NCI-H524 (cell line): ENCODE measurements at places on chromosomes 2 and 18.

- DNase-seq: no peak
These were observed 32.2 kb downstream of the QPCT start for GRCh38 chr2:37376421-37377186.

DNA sequence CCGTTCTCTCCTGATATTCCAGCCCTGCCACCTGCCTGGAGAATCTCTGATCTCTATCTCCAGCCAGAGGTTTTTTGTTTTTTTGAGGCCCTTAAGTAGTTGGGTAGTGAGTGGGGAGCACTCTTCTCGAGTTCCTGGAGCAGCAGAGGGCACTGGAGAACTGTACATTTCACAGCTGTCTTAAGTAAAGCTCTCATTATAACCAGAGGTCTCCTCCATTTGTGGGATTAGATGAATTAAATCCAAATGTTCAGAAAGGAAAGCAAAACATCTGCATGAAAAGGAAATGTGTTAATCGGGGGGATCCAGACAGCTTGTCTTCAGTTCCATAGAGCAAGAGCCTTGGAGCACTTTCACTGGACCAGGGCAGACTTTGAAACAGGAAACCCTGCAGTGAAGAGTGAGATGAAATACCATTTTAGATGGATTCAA is 32.8 kb downstream of the AOX1 start:
- no peak for DNase-seq

DNA sequence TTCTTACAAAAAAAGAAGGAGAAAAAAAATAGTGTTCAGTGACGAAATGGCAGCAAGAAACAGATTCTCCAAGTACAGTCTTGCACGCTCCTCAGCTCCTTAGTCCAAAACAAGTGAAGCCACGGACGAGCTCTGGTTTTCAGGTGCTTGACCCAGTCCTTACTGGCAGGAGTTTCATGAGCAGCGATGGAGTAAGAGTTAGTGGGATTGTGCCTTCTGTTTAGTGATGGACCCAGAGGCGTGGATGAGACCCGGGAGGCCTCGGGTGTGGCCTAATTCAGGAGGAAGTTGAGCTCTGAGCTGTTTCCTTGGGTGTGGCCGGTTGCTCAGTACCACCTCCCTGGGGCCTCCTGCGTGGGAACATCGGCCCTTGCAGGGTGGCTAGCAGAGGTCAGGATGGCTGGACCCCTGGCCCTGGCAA is 52.0 kb downstream of the KIF5C start:
- no peak for DNase-seq

GRCh38 chr2:12700989-12701388 is 15.7 kb upstream of the TRIB2 start:
- DNase-seq: no peak

DNA sequence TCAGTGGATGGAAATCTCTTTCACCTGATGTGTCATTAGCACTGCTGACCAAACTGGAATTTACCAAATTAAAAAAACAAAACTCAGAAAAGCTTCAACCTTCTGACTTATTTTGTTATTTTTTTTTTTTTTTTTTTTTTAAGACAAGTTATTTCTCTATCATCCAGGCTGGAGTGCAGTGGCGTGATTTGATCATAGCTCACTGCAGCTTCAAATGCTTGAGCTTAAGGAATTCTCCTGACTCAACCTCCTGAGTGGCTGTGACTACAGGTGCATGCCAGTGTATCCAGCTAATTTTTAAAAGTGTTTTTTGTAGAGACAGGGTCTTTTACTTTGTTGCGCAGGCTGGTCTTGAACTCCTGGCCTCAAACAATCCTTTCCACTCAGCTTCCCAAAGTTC is 155.6 kb downstream of the LRRTM1 start:
- DNase-seq: no peak

DNA sequence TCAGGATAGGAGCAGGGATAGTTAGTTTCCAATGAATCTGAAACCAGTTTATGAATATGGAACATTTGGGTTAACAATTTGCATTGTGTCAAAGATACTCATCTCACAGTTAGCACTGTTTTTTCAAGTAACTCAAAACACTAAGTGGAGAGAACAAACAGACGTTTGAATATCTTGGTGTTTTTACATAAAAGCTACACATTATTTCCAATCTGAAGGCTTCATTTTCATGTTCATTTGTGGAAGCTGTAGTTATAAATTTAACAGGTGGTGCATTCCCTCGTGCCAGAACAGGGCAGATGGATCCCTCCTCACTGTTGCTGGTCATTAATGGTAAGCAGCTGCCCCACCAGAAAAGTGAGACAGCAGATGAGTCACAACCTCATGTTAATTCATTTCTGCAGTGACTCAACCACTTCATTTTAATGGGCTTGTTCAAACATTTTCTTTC is 286.9 kb downstream of the TMX3 start:
- peak; percentile 66 for DNase-seq

- DNase-seq: no peak
These were observed 271.1 kb upstream of the CDH19 start for GRCh38 chr18:66874812-66875474.

DNA sequence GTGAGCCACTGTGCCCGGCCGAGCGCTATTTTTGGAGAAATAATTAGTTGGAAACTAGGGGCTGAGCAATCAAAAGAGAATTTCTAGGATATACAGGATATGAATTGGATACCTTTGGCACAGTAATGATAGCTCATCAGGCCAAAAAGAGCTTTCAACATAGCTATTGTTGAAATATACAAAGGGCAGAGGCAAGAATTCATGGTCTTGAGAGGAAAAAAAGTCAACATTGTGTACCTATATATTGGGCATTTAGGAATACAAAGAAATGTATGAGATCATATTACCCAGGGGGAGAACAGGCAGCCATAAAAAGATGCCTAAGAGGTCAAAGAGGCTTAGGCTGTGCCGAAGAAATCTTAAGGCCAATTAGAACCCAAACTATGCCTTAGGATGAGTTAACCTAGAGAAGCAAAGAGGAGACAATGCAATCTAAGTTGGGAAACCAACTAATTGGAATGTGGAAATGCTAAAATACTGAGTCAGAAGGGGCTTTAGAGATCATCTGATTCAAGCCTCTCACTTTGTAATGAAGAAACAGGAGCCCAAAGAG is 99.0 kb downstream of the RBBP8 start:
- DNase-seq: no peak

- DNase-seq: no peak
These were observed 43.6 kb upstream of the PTMA start for GRCh38 chr2:231664727-231665126.

DNA sequence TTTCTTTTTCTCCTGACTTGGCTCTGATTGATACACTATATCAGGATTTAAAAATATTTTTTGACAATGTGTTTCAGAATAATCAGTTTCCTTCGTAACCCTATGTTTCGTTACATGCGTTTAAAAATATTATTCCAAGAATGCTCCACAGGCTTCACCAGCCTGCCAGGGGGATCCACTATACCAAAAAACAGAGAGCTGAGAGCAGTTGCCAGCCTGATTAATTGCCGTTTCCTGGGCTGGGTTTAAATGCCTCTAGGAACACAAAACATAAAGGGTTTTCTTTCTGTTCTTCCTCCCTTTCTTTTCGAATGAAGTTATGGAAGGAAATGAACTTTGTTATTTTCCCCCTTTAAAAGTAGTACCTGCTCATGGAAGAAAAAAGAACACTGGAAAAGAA is 47.9 kb downstream of the LRRFIP1 start:
- DNase-seq: no peak

GRCh38 chr2:85011098-85011497 is 40.1 kb downstream of the KCMF1 start:
- no peak for DNase-seq

DNA sequence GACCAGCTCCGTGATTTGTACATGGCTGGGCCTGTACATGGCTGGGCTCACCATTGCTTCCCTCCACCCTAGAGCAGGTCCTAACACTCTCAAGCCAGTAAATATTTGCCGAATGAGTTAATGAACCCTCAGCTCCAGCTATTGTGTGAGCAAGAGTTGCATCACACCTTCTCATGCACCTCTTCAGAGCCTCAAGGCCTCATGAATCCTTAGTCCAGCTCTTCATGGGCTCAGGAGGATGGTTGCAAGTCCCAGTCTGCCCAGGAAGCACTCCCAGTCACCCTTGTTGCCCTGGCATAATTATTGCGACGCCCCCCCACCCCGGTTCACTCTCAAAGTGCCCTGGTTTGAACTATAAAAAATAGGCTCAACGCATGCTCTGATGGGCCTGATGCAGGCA is 30.1 kb upstream of the GNAL start:
- no peak for DNase-seq

DNA sequence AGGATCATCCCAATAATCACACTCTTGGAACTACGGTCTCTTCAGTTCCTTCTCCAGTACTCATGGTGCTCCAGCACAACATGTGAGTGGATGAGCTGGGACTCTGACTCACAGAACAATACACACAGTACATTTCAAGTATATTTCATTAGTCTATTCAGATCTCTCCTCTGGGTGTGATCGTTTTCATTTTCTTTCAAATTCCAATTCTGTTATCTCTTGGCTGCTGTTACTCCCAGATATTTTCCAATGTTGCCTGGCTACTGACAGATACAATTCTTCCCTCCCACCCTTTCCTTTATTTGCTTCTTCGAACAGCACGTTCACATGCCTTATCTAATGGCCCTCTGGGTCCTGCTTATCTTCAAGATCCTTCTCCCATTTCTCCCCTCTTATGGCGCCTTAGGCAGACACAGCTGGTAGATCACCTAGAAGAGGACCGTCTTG is 216.0 kb downstream of the ACKR3 start:
- DNase-seq: no peak

DNA sequence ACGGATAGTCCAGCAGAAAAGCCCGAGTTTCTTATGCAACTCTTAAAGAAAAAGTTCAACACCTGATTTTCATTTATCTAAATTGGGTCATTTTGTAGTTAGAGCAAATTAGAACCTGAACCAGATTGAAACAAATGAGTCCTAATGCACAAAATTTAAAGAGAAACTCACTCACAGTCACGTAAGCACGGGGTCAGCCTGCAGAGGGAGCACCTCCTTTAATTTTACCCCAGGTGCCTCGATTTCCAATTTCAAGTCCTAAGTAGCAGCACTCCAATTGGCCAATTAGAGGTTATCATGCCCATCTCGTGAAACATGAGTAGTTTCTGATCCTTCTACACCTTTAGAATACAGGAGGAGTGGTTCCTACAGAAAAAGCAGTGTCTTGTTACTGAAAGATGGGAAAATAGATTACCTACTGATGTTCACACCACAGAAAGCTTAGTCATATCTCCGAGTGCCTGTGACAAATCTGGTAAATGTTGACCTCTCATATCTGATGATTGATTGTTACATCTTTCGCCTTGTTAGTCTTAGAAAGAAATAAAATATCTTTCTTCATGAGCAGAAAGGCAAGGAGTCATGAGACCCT is 1929.8 kb upstream of the LRRTM1 start:
- no peak for DNase-seq

DNA sequence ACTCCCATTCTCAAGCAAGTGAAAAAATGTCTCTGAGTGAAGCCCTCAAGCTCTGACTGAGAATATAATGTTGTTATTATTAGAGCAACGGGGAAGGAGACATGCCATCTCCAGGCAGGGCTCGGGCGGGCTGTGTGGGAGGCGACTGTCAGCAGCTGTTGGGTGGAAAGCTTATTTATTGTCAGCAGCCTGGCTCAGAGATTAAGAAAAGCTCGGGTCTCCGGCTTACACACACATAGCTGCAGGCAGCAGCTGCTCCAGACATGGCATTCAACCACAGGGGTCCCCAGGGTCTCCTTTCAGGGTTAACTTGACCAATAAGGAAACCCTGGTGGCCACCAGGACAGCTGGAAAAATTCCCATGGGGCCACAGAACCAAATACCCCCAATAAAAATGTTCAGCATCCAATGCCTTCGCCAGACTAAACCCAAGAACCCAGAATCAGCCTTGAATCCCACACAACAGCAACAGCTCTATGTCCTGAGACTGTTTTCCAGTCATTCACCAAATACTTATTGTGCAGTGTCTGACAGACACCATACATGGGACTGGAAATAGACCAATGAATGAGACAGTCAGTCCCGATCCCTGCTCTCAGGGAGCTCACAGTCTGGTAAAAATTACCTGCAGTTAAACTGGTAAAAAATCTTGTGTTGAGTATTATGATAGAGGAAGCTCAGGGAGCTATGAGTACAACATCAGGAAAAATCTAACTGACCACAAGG is 70.5 kb upstream of the RTN4 start:
- DNase-seq: peak; percentile 100

DNA sequence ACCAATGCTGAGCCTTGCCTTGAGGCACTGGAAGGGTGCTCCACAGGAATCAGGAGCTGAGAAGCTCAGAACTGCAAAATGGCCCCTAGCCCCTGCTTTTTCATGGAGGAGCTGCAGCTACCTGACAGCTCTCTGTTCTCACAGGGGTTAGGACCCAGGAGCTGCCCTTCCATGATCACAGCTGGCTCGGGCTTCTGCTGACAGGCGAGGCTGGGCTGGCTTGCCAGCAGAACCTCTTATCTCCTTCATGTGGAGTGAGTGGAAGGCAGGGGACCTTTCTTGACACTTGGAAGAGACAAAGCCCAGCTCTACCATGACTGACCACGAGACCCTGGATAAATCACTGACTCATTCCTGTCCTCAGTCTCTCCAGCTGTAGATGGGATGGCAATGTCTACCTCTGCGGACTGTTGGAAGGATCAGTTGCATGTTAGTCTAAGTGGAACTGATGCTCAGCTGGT is 113.4 kb downstream of the CAPN13 start:
- no peak for DNase-seq

DNA sequence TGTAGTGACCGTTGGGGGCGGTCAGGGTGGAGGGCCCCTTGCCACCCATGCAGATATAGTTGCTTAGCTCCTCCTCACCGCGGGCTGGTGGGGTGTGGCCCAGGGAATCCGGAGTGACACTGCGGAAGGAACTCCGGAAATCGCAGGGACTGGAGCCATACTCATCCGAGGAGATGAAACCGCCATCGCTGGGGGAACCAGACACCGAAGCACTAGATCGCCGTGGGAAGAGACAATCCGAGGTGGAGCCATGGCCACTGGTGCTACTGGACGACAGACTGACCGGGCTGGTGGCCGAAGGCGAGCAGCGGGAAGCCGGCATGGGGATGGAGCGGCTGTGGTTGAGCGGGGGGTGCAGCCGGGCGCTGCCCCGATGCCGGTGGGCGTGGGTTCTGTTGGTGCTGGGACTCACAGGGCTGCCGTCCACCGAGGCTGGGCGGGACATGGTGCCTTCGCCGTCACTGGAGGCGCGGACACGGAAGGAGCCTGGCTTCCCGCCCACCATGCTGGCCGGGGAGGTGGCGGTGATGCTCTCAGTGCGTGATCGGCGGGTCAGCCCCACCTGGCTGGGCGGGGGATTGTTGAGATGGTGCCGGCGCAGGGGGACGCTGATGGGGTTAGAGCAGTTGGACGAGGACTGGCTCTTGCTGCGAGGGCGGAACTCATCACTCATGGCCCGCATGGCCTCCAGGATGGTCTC is 2.2 kb downstream of the IRS1 start:
- no peak for DNase-seq
